T1000 (cell line): ENCODE measurements at places on chromosomes 16 and 17.

DNA sequence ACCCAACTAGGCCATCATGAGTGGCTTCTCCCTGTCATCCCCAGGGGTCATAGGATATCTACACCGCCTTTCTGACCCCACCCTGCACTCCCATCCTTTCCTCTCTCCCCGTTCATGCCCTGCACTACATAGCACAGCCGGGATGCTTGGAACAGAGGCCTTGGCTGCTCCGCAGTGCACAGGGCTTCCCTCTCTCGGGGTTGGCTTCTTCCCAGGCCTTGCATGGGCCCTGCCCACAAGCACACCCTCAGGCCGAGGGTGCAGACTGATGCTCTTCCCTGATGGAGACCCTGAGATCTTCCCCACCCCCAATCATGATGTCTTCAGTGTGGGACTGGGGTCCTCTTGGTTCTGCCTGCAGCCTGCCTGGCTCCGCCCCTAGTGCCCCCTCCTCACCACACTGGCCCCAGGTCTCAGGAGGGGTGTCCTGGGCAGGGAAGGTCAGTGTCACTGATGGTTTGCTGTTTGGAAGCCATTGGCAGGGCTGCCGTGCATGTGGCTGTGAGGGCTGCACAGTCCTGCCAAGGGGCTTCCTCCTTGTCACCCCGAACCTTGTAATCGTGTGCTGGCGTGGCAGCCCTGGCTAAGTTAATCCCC lies 14.3 kb upstream of the NAGLU start:
- DNase-seq: no peak

DNA sequence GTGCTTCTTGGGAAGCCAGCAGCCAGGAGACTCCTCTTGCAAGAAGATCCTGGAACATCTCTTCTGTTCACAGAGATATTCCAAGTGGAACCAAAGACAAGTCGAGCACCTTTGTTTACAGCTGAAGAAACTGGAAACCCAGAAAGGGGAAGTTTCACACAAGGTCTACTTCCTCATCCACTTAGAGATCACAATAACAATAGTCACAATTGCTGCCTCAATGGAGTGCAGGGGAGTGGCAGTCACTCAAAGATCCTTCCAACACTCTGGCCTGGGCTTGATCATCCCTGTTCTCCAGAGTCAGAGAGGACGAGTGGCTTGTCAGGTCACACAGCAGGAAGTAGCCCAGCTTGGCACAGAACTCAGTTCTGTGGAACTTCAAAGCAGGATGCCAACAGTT lies 46.9 kb upstream of the SIAH1 start:
- no peak for DNase-seq

DNA sequence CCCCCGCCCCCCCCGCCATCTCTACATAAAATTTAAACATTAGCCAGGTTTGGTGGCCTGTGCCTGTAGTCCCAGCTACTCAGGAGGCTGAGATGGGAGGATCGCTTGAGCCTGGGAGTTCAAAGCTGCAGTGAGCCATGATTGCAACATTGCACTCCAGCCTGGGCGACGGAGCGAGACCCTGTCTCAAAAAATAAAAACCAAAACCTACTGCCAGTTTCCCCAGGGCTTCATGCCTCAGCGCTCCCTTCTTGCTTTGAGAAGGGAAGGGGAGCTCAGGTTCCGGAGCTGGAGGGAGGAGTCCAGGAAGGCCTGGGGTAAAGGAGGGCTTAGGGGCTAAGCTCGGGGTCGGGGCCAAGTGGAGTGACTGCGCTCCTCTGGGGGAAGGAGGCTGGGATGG lies 20.5 kb downstream of the PLCD3 start:
- DNase-seq: no peak

- no peak for DNase-seq
Measured at GRCh38 chr16:28556914-28557320, 3.2 kb downstream of the SGF29 start.

DNA sequence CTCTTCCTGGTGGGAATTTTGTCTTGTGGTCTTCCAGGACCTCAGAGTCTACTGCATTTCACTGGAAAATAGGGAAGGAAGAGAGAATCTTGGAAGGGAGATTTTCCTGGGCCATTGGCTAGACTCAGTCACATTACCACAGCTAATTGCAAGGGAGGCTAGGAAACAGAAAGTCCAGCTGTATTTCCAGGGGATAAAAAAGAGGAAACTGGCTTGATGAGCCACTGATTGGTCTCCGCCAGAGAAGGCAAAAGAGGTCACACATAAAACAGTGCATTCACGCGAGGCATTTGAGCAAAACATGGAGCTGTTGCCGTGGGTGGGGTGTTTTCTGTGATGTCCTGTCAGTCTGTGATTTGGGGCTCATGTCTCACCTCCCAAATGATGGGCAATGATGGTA lies 345.3 kb downstream of the FOXL1 start:
- no peak for DNase-seq

DNA sequence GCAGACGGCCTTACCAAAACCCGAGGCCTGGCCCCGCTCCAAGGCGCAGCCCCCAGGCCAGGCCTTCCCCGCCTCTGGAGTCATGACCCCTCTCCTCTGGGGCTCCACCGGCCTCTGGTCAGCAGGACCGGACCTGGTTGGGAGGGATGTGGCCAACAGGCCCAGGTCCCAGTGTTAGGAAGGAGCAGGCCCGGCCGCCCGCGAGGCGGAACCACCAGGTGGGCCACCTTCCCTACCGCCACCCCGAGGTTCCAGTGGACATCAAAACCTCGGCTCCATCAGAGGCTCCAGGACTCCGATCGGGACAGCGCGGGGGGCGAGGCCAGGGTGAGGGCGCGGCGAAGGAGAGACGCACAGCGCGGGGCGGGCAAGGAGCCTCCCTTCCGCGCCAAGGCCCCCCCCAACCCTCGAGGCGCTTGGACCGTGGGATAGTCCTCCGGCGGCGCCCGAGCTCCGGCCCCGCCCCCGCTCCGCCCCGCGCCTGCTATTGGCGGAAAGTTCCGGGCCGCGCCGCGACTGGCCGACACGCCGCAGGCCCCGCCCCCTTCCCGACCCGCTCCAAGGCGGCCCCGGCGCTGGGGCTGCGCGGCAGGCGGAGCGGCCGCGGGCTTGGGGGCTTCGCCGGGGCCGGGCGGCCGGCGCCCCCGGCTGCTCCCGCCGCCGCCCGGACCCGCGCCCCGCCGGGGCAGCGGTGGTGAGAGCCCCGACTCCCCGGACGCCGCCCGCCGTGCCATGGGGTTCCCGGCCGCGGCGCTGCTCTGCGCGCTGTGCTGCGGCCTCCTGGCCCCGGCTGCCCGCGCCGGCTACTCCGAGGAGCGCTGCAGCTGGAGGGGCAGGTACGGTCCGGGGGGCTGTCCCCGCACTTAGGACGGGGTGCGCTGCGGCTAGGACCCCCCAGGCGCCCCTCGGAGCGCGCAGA lies at the start of gene METRN:
TSS of gene METRN (plus strand) at position 561 of the 919 bp plus-strand sequence. CDS start at position 733, 172 bp downstream.
- DNase-seq: peak; percentile 88

DNA sequence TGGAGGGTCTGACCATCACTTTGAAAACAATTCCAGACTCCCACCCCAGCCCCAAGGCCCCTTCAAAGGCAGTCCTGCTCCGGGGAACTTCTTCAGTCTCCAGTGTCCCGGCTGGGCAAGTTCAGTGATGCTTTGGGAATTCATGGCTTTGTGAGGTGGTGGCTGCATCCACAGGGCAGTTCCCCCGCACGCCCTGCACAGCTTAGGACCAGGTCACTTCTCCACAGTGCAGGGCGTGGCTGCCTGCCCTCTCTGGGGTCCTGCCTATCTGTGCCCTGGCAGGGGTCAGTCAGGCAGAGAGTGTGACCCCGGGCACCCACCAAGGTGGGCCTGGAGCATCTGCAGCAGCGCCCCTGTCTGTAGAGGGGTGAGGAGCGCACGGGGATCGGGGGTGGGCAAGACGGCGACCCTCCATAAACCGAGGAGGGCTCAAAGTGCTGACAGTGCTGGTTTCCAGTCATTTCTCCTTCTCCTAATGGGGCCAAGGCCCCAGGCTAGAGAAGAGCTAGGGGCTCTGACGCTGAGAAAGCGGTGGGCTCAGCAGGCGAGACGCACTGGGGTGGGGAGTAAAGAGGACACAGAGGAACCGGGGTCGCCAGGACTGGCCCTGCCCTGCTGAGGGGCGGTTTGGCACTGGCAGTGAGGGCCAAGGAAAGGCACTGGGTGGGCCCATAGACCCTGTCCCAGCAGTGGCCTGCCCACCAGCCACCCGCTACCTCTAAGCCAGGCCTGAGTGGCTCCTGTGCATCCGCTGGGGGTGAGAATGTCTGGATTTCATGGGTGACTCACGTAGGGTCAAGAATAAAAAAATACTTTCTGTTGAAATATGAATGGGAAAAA lies 4.2 kb upstream of the ARHGAP27 start:
- no peak for DNase-seq

GRCh38 chr17:17144061-17144460 lies 62.1 kb downstream of the PLD6 start:
- no peak for DNase-seq

- DNase-seq: no peak
Measured at GRCh38 chr16:29744541-29745101, 1.2 kb downstream of the C16orf54 start.

DNA sequence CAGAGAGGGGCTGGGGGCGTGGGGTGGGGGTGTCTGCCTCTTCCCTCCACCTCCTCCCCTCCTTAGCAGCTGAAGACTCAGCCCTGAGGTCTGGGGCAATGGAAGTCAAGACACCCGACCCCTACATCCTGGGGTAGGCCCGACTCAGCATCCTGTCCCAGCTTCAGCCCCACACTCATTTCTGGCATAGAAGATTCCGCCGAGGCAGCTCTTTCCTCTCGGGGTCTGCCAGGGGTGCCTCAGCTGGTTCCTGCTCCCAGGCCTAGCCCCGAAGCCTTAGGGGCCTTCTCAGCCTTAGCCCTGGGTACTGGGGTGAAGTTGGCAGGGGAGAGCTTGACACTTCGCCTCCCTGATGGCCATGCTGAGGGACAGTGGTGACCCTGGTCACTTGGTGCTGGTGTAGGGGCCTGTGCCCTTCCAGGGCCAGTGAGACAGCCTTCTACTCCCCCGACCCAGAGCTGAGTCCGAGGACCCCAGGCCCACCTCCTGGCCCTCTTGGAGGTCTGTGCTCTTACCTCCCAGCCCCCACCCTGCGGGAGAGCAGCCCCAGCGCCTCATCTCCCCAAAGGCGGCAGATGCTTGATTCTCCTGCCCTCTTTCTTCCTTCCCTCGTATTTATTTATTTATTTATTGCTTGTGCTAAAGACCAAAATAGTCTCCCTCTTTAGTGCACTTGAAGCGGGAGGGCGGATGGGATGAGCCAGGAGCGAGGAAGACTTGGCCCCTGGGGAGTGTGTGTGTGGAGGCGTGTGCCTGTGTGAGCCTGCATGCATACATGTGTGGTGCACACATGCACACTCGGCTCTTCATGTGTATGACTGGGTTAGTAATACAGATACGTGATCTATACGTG lies 42.5 kb downstream of the KCNJ12 start:
- DNase-seq: no peak

DNA sequence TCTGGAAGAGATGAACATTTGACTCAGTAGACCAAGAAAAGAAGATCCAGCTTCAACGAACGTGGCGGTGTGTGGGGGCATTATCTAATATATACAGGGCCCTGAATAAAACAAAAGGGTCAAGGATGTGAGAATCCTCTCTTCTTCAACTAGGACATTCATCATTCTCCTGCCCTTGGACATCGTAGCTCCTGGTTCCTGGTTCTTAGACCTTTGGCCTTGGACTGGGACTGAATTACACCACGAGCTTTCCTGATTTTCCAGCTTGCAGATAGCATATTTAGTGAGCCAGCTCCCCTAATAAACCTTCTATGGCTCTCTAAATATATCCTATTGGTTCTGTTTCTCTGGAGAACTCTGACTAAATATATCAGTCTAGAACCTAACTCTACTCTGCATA lies 29.5 kb upstream of the HELZ start:
- DNase-seq: no peak

DNA sequence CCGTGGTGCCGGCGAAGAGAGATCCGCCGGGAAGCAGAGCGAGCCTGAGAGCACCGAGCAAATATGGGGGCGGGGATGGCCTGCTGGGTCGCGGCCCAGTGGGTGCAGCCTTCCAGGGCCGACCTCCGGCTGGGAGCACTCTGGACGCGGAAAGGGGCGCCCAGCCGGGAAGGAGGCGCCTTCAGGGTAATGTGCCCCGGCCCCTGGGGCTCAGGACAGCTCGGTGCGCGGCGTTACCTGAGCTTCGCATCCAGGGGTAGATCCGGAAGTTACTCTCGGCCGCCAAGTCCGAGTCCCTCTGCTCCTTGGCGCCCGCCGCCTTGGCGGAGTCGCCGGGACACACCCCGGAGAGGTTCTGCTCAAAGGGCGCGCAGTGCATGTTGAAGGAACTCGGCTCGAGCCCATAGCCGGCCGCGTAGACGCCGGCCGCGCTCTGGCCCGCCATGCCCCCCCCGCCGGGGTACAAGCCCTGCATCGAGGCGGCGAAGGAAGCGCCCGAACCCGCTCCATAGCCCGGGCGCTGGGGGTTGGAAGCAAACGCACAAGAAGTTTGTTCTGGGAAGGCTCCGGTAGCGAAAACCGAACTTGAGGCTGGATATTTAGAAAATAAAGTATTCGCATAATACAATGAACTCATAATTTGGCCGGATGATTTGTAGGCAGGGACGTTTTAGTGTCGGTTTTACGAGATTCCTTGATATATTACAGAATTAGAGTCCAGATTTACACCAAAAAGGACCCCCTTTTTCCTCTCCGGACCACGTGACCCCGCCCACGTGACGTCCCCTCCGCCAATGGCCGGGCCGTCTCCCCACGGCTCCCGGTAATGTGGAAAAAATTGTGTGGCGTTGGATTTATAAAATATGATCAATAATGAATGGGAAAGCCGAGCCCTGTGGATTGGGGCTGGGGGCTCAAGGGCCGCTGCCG lies at the start of gene HOXB7:
TSS of gene HOXB7 (minus strand) at position 736 of the 930 bp plus-strand sequence. CDS start at position 637, 99 bp downstream.
- DNase-seq: peak; percentile 54

GRCh38 chr17:29393436-29393835 lies 3.3 kb downstream of the TAOK1 start:
- no peak for DNase-seq

DNA sequence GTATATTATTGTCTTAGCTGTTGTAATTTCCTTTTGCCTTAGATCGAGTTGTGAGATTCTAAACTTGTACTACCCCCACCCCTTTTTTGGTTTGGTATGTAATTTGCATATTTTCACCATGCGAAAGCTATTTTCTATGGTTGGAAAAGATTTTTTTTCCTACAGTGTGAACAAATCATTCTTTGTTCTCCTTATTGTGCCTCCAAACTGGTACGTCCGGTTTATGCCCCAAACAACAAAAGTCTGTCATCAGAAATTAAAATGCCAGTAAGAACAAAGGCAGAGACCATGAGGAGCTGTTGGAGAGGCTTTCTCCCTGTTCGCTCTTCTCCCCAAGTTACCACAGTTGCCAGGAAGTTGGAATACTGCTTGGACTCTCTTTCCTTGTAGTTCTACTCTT lies 66.1 kb downstream of the BCAS3 start:
- DNase-seq: no peak
